CD4-positive, alpha-beta T cell treated with Interleukin-21 for 1 hour (primary cell): ENCODE measurements at places on chromosomes 12 and 14.

GRCh38 chr12:124392667-124393413 is 97.9 kb downstream of the RFLNA start:
- DNase-seq, result no peak

DNA sequence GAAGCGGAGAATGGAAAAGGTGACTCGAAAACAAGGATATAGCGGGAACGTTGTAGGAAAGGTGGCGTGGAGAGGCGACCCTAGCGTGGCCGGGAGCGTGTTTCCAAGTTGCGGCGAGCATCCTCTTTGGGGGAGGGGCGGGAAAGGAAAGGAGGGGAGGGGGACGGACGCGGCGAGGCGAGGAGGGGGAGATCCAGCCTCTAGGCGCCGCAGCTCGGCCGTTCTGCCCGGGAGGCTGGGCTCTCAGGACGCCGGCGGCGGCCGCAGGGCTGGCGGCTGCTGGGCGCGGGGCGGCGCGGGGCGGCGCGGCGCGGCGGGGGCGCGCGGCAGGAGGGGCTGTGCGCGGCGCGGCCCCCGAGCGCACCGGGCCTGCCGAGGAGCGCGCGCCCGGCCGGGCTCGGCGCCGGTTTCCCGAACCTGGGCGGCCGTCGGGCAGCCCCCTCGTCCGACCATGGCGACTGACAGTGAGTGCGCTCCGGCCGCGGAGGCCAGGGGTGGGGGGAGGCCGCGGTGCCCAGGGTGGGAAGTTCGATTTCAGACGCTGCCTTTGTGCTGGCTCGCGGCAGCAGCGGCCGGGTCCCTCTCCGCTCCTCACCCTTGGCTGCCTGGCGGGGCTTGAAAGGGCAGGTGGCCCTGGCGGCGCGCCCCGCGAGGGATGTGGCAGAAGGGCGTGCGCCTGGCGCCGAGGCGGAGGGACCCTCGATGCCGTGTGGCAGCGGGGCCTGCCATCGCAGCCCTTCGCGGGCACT is 50.3 kb downstream of the SNAPC1 start:
- no peak for DNase-seq

GRCh38 chr12:4270831-4271716 is 2.5 kb upstream of the CCND2 start:
- peak; percentile 56 for DNase-seq

DNA sequence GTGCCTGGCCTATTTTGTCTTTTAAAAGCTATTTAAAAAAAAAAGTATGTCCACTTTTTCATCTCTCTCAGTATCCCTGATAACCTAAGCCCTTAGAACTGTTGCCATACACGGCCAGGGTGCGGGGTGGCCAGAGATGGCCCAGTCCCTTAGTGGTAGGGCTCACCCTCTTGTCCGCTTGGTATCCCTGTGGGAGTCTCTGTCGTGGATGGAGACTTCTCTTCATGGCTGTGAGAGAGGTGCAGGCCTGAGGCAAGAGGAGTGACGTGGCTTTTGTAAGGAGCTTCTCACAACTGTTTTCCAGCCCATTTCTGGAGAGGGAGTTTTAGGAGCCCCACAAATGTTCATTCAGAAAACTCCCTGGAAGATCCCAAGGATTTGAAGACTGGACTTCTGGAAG is 26.8 kb downstream of the XRCC3 start:
- DNase-seq, result no peak

- DNase-seq, result no peak
Measured at GRCh38 chr14:100822013-100822412, 3.9 kb upstream of the MEG3 start.

DNA sequence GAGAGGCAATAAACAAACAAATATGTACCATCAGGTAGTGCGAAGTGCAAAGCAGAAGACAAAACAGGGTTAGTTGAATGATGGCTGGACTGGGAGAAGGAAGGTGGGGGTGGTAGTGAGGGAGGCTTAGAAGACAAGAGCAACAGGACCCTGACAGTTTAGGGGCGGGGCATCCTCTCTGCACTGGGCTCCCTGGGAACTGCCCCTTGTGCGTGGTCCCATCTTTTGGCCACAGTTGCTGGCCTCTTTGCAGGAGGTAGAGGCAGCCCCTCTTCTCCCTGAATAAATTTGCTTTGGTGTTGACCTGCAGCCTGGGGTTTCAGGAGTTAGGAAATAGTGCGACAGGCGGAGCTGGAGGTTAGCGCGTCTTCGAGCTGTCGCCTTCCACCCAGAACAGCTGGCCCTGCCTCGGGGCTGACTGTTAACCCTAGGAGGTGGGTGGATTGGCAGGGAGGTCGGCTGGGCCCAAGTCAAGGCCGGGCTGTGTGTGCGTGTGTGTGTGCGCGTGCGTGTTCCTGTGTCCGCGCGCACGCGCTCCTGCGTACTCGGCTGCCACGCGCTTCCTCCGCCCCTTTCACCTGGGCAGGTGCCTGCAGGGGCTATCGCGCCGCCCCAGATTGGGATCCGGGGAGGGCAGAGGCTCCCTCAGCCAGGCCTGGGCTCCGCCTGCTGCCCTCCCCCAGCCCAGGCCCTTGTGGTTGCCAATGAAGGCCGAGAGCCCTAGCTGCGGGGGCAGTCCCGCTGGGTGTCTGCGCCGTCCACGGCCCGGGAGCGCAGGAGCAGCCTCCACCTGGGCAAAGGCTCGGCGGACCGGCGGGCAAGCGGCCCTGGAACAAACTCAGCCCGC is 180.8 kb downstream of the ADCK1 start:
- no peak for DNase-seq
